ENCODE measurements at places on chromosomes 3 and 15.

- DNase-seq = no peak
Measured at GRCh38 chr3:177057768-177058167, 139.5 kb downstream of the TBL1XR1 start.

GRCh38 chr3:47429476-47430270 lies 46.1 kb downstream of the SCAP start:
- DNase-seq = no peak

DNA sequence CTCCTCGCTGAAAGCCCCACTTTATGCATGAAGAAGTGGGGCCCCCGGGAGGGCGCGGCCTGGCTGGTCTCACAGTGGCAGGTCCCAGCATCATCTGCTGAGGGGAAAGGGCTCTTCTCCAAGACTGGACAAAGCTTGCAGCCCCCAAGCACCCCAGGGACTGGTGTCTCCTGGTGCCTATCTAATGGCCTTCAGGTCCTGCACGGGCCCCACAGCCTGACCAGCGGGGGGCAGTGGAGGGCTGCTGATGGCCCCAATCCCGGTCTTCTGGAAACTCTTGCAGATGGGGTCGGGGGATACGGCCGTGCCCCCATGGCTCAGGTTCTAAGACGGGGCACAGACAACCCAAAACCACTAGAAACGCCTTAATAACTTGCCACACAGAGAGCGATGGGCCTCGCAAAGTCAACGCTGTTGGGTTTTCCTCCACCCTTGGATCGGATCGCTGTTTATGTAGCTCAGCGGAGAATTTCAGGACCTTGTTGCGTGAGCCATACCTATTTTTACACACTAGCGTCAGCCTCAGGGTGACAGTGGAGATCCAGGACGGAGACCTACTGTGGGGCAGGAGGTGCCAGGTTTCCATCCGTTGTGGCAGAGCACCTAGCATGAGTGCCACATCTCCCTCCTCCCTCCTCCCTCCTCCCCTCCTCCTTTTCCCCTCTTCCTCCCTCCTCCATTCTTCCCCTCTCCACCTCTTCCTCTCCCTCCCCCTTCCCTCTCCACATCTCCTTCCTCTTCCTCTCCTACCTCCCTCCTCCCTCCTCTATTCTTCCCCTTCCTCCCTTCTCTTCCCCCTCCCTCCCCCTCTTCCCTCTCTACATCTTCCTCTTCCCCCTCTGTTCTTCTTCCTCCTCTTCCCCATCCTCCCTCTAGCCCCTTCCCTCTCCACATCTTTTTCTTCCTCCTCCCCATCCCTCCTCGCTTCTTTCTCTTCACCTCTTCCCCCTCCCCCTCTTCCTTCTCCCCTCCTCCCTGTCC lies 79.3 kb upstream of the ALDH1L1 start:
- no peak for DNase-seq

GRCh38 chr3:30227571-30228301 lies 378.7 kb upstream of the TGFBR2 start:
- DNase-seq = no peak

DNA sequence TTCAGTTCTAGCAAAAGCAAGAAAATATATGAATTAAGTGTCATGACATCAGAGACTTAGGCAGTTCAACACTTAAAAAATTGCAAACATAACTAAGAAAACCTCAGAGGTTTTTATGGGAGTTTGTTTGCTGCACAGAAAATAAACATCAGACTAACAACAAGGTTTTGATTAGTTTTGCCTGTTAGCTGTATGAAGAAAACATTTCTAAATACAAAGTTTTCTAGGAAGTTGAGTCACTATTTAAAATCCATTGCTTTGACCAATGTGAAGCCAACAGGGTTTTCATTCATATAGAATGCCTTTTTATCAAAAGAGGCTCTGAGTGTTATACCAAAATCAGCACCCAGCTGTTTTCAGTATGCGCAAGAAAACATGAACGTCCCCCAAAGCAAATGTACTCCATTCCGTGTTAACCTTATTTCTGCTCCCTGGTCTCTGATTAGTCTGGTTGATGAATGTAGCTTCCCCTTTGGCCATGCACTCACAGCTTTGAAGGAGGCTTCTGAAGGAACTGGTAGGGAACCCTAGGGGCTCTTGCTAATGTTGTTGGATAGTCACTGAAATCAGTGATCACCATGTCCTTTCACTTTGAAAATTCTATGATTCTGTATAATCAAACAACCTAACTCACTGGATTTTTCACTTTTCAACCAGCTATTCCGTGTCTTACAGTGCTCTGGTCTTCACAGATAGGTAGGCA lies 89.6 kb upstream of the TSEN2 start:
- no peak for DNase-seq

GRCh38 chr15:95439922-95440376 lies 890.6 kb upstream of the NR2F2 start:
- DNase-seq = no peak

DNA sequence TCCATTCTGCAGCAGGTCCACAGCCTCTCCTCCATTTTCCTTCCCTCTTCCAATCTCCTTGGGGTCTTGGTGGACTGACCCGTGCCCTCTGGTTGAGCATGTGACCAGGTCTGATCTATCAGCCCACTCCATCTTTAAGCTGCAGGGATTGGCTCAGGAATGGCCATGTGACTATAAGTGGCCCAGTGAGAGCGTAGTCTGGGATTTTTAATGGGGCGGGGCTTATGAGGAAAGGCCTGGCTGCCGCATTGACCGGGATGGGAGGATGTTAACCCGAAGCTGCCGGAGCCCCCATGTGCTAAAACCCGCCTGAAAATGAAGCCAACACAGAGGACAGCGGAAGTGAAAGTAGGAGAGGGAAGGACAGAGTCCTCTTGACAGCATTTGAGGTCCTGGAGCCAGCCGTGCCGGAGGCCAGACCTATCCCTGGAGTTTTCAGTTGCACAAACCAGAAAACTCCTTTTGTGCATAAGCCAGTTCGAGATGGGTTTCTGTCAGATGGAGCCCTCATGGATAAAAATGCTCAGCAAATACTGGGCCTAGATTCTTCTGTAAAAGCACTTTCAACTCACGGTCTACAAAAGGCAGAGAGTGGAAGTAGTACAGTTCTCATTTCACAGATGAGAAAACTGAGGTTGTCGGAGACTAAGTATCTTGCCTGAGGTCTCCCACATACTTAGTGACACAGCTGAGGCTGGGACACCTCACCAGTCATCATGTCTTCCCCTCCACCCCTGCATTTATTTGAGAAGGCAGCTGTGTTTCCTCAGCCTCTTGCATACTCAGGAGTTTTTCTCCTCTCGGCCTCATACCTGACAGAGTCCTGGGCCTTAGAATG lies 61.9 kb downstream of the ATP2B2 start:
- DNase-seq = no peak

GRCh38 chr15:25682340-25682739 lies 180.8 kb downstream of the ATP10A start:
- no peak for DNase-seq

DNA sequence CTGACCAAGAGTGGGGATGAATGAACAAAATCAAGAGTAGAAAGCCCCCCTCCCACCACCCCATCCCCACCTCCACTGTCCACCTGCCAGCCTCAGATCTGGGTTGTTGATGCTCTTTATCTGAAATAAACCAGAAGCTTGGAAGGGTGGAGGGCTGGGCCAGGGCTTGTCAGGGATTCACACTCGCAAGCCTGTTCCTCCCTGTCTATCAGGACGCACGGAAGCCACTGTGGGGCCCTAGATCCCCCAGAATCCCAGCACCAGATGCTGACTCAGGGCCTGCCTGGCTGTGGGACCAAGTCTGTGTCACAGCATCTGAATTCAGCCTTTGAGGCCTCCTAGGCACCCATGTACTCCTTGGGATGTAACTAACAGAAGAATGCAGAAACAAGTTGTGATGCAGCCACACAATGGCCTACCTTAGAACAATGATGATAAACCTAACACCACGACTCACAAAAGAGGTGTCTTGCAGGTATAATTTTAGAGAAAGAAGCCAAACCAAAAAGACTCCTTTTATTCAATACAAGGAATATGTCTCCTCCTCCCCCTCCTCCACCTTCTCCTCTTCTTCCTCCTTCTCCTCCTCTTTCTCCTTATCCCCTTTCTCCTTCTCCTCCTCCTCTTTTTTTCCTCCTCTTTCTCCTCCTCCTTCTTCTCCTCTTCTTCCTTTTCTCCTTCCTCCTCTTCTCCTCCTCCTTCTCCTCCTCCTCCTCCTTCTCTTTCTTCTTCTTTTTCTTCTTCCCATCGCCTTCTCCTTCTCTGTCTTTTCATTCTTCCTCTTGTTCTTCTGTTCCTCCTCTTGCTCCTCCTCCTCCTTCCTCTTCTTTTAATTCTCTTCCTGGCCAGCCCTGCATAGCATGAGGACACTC lies 234.7 kb downstream of the PLCL2 start:
- DNase-seq = no peak

Data from effector memory CD8-positive, alpha-beta T cell (primary cell).